ENCODE measurements at places on chromosomes 13 and 19. TPM values are rescaled to one million over a fixed set of nuclear protein-coding genes. Genes with fewer than 3 reads are reported as not detected.

C13orf46 gene
- 1.9 TPM for total RNA-seq

RGS9BP gene
- 0.18 TPM for total RNA-seq

- DNase-seq, result no peak
These were observed 54.1 kb upstream of the PEG3 start for GRCh38 chr19:56894626-56895025.

- no peak for DNase-seq
These were observed 8.0 kb downstream of the STK24 start for GRCh38 chr13:98568918-98569317.

LGALS13 gene
- total RNA-seq, result not detected

Measured in activated CD8-positive, alpha-beta T cell treated with anti-CD3 and anti-CD28 coated beads for 36 hours (primary cell).